Kidney tubule cell (primary cell): ENCODE measurements at places on chromosomes 6 and 20.

- DNase-seq = no peak
These were observed 369.4 kb downstream of the UTRN start for GRCh38 chr6:144654506-144654905.

DNA sequence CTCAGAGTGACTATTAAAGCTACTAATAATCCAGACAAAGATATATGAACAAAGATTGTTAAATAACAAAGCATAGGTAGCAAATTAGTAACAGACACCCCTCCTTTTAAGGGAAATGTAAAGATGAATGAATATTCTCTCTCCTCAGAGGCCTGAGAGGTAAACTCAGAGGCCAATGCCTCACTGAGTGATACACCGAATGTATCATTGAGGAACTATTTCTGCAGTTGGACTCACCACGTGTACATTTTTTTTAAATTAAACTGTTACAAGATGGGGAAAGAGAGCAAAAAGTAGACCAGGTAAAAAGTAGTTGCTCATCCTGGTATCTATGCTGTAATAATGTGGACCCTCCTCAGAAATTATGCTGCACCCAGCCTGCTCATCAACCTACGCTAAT is 72.3 kb upstream of the IPCEF1 start:
- DNase-seq = peak; percentile 52

GRCh38 chr6:42250274-42250931 is 32.7 kb upstream of the MRPS10 start:
- no peak for DNase-seq

- DNase-seq = peak; percentile 10
These were observed 51.5 kb upstream of the TRIM26 start for GRCh38 chr6:30264743-30265142.

GRCh38 chr6:162179196-162179951 is 548.2 kb downstream of the PRKN start:
- no peak for DNase-seq

DNA sequence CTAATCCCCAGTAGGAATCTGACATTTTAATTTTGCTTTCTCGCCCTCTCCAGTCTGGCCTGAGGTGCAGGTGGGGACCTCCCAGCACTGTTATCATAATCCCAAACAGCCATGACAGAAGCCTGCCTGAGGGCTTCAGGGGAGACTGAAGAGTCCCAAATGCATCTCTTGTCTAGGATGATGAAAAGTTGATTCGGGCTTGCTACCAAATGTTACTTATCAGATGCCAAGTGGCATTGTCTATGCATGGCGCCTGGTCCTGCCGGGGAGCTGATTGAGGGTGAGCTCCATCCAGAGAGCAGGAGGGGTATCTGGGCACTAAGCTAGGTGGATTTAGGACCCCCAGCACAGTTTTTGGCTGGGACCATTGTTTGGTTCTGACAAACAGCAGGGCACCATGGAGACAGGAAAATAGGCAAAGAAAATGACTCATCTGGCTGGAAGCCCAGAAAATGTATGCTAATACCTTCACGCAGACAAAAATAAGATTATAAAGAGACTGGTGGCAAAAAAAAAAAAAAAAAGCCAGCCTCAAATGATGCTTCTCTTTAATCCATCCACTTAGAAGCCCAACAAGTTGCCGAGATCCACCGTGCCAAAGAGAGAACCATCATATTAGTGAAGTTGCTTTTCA is 513.7 kb upstream of the SULF2 start:
- peak; percentile 86 for DNase-seq

- DNase-seq = no peak
These were observed 67.3 kb downstream of the ANKRD60 start for GRCh38 chr20:58161192-58161591.

DNA sequence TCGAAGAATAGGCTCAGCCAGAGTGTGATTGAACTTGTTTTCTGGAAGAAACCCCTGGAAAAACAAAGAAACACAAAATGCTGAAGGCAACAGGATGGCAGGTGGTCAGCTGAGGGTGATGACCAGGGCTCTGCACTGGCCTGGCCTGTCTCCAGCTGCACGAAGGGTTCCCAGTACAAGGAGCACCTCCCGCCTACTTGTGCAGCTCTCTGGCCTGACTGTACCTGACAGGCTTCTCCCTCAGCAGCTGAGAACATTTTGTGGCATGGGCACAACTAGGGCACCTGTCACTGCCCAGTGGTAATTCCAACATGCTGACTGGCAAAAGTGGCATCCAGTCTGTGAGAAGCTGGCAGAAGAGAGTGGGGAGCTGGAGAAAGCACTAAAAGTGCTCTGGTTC is 38.8 kb upstream of the EMILIN3 start:
- no peak for DNase-seq

- no peak for DNase-seq
These were observed 35.8 kb upstream of the HLA-C start for GRCh38 chr6:31307669-31308049.

DNA sequence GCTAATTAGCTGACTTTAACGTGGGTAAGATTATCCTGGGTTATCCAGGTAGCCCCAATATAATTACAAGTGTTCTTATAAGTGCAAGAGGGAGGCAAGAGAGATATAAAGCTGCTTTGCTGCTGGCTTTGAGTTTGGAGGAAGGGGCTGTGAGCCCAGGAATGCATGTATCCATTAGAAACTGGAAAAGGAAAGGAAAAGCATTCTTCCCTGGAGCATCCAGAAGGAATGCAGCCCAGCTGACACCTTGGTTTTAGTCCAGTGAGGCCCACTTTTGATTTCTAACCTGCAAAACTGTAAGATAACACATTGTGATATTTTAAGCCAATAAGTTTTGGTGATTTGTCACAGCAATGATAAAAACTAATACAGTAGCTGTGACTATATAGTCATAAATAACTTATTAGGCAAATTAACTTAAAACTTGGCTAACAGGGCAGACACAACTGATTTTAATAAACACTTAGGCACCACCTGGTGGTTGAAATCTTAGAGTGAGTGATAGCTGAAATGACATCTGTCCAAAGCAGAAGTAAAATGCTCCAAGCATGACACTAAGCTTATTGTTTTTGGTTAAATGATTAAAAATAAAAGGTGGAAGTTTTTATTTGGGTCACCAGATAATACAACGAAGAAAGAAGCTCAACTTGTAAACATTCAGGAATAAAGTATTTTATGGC is 35.6 kb downstream of the ADGRF4 start:
- DNase-seq = peak; percentile 51

DNA sequence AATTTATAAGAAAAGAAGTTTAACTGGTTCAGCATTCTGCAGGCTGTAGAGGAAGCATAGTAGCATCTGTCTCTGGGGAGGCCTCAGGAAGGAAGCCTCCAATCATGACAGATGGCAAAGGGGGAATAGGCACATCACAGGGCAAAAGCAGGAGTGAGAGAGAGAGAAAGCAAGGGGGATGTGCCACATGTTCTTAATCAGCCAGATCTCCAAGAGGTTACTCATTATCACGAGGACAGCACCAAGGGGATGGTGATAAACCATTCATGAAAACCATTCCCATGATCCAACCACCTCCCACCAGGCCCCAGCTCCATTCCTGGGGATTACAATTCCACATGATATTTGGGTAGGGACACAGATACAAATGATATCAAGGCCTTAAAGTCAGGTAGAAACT is 217.5 kb upstream of the TCF21 start:
- no peak for DNase-seq

DNA sequence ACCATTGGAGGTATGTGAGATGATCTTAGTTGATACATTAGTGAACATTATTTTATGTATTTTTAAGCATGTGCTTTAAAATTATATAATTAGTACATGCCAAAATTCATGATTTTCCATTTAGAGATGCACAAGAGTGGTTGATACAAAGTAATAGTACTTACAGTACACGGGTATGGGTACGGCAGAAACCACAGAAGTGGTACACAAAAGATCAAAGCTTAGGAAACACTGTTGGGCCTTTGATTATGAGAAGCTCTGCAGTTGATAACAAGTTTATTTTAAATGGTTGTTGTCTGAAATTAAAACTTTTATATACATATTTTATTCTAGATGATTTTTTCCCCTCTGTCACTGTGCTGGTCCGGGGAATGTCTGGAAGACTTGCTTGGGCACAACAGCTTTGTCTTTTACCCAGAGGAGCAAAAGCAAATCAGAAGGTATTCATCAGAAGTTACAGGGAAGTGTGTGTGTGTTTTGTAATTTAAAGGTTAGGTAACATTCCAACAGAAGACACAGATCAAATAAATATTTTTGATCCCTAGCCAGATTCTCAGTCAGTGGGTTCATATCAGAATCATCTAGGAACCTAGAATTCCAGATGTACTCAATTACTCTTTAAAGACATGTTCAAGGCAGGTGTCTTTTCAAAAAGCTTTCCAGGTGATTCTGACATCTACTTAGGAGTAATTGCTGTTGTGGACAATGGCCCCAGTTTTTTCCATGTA is 32.5 kb upstream of the ADIG start:
- no peak for DNase-seq

- no peak for DNase-seq
These were observed 7.4 kb downstream of the FRMD1 start for GRCh38 chr6:168071620-168072019.

DNA sequence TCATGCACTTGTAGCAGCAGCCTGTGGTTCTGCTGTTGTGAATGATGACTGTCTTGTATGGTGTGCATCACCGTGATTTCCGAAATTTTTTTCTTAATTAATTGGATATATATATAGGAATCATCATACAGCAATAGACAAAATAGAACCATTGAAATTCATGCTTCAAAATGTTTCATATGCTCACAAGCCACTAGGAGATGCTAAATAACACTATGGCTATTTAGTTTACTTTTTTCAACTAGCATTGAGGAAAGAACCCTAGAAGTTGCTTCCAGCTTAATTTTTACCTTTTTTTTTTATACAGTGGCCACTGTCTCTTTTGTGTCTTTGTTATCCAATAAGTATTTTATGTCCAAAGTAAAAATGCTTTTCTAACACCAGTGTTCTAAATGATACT is 485.4 kb downstream of the CDKAL1 start:
- DNase-seq = no peak

DNA sequence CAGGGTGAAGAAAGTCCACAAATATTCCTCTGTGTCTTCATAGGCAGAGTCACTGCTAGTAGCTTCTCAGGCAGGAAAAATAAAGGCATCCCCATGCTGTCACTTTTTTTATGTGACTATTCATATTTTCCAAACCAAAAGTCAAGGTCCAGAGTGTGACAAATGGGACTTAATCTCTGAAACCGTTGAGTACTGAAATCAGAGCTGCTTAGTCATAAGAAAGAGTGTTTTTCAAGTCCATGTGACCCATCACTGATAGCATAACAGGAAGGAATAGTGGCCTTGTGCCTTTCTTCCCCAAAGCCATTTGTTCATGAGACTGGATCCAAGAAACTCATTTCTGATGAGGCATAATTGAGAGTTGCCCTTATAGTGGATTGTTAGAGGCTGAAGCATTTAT is 210.3 kb upstream of the TSHZ2 start:
- DNase-seq = no peak

DNA sequence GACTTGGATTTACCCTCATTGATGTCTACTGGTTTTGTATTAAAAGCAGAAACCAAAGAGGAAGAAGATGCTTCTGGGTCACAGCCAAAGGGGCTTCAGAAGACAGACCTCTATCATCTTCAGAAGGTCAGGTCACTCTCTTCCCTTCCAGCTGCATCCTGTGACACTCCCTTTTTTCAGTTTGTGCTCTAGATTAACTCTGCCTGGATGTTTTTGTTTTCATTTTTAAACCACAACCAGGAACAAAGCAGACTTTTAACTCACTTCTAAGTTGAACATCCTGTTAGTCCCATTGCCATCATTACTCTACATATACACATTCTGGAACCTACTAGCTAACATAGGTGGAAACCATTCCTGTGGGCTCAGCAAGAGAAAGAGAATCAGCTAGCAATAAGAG is 45.2 kb downstream of the AKIRIN2 start:
- no peak for DNase-seq

- no peak for DNase-seq
These were observed 336.3 kb downstream of the NRN1 start for GRCh38 chr6:5670381-5670780.

DNA sequence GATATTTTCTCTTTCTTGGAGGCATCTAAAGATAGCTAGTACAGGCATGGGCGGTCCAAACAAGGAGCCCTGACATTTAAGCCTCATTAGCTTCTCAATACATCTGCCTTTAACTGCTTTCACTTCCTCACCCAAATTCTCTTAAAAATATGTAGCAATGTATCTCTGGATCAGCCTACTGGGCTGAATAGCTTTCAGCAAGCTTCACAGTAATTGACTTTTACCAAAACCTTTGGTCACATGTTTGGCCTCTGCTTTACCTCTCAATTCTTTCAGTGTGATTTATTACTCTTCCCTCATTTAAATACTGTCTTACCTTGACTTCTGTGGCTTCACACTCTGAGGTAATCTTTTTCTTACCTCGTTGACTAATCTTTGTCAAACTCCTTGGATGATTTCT is 1618.1 kb downstream of the GRIK2 start:
- DNase-seq = no peak

- DNase-seq = no peak
These were observed 121.3 kb upstream of the CST7 start for GRCh38 chr20:24827603-24828295.

- peak; percentile 88 for DNase-seq
These were observed 40.0 kb upstream of the OPN5 start for GRCh38 chr6:47741807-47742206.

GRCh38 chr20:21874921-21875320 is 169.5 kb downstream of the PAX1 start:
- DNase-seq = no peak

DNA sequence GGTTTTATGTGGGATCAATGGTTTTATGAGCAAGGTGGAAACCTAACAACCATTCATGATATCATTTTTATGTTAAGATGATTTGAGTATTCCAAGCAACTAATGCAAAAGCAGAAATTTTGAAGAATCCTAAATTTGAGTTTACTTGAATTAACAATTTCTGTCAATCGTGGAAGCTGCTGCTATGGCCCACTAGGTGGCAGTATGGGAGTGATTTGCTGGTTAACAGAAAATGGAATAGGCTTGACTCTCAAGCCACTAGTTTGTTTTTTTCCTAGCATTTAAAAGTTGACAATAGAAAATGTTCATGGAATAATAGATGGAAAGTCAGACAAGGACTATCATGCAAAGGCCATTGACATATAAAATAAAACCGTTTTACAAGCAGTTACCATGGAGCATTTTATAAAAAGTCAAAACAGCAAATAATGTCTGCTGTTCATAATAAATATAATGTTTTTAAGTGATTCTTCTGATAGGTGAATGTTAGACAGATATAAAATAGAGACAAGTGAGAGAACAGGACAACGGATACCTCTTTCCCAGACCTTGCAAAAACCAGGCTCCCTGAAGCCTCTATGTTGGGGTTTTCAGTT is 43.0 kb upstream of the TMEM200A start:
- DNase-seq = peak; percentile 59

GRCh38 chr20:31731321-31731717 is 7.8 kb upstream of the TPX2 start:
- no peak for DNase-seq

GRCh38 chr20:58097429-58097828 is 131.0 kb downstream of the ANKRD60 start:
- DNase-seq = no peak

DNA sequence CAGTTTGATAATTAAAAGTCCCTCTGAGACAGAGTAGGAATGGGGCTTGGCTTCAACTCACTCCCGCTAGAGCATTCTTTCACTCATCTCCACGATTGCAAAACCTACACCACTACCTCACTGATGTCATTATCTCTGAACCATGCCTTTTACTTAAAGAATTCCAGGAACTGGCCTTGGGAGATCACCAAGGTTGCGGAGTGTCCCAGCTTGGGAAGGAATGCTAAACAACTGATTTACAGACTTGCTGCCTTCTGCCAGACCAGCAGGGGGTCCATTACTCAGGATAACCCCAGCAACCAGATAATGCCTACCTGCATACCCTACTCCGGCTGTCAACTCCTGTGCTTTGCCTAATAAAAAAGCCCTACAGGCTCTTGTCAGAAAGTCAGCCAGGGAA is 102.2 kb upstream of the RALGAPA2 start:
- peak; percentile 76 for DNase-seq
